ENCODE measurements at places on chromosomes 7 and 10.

GRCh38 chr7:154338701-154339506 is 286.7 kb downstream of the DPP6 start:
- no peak for DNase-seq

- DNase-seq, result no peak
Measured at GRCh38 chr10:11382187-11382586, 229.3 kb downstream of the USP6NL start.

DNA sequence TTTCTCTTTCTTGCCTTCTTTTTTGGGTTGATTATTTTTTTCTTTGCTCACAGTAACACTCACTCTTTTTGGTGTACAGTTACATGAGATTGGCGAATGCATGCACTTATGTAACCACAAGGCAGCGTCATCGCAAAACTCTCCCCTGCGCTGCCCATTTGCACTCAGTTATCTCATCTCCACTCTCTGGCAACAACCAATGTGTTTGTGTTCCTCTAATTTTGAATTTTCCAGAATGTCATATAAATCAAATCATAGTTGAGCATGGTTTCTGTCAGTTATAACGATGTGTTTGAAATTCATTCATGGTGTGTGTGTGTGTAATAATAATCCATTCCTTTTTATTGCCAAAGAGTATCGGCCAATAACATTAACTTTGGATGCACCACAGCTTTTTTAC is 23.0 kb upstream of the IGFBP3 start:
- DNase-seq, result no peak

GRCh38 chr10:24467136-24467535 is 256.6 kb downstream of the ARHGAP21 start:
- no peak for DNase-seq

DNA sequence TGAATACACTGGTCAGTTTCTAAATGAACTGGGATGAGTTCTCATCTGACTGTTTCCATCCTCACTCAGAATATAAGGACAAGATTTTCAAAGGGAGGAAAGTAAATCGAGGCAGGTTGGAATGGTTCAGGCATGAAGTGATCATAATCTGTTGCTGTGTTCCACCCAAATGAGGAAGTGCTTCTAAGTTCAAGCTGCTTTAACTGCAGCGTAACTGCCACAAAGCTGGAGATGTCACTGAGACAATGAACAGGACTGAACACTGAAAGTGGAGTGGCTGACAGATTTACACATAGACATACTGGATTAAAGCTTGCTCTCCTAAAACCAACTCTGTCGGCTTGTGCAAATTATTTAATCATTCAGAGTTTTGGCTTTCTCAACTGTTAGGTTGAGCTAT is 66.6 kb downstream of the GPR37 start:
- no peak for DNase-seq

DNA sequence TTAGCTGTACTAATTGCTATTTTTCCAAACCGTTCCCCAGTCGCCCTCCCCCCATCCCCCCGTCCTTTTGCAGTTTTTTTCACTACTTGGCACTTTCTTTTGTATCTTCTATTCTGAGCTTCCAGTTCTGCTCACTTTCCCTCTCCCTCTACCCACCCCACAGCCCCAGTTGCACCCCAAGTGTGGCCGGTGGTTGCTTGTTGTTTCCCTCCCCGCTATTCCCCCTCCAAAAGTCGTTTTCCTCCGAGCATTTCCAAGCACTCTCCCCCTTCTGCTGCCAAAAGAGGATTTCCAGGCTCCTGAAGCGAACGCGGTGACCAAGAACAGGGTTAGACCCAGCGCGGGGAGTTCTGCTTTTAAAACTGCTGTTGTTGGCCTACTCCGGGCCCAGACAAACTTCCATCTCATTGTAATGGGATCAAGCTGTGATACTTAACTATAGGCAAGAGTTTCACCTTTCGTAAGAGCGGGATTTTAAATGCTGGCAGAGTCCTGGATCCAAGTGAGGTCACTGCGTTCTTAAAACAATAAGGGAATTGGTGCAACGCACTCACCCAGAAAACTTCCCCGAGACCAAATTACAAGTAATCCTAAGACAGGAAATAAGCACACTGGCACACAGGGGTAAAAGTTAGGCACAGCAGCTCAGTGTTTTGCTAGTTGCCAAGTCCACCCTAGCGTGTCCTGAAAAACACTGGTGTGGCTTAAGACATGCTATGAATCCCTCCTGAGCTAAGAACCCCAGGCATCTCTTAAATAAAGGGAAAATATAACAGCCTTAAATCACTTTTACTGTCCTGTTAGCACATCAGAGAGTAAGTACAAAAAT is 1.5 kb upstream of the RGS10 start:
- DNase-seq, result no peak

- peak; percentile 39 for DNase-seq
Measured at GRCh38 chr7:130207033-130207432, 627 bp upstream of the SSMEM1 start.

DNA sequence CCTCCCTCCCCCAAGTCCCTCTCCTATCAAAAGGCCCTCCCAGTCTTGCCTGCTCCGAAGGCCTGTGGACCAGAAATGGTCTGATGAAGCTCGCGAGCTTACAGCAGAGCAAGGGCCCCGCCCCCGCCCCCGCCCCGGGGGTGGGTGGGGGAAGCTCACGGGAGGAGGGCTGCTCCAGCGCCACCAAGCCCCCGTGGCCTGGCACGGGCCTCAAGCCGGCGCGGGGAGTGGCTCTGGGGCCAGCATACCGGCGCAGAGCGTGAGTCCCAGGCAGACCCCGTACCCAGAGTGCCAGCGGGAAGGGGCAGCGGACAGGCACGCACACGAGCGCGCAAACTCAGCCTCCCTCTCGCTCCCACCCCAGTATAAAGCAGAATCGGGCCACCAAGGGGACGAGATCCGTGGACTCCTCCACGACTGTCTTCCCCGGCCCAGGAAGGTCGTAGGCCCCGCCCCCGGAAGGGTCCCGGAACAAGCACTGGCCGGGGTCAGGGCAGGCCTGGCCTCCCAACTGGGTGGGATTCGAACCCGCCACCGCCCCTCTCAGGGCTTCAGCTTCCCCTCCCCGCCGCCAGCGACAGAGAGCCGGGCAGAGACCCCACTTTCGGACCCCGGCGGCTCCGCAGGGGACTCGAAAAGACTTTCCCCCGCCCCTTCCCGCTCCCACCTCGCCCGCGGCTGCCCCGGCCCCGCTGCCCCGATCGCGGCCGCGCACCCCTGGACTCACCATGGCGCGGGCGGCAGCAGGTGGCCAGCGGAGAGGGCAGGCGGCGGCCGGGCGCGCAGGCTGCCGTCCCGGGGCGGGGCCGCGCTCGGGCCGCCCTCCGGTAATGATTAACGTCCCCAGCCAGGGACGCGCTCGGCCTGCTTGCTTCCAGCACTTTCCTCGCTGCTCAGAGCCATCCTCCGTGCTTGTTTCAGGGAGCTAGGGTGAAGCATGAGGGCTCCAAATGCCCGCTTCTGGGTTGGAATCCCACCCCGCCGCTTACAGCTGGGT is at the start of gene PCBD1:
PCBD1 (minus strand) TSS at position 762 of the 997 bp plus-strand sequence; CDS start at position 730, 32 bp downstream.
- DNase-seq, result peak; percentile 71

DNA sequence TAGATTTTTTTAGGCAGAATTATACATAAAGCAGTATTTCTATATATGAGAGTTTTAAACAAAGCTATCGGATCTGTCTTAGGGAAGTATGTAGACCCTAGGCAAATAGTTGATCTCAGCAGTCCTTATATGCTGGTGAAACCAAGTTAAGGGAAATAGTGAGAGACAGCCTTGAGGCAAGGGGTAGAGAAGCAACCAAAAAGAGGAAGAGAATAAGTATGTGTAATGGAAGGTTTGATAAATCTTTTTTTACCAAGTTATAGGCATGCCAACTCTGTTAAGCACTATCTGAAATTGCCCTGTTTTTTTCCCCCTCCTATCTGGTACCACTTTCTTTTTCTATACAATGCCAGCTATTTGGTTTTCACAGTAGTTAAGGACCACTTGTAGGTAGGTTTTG is 19.9 kb downstream of the SPAG6 start:
- no peak for DNase-seq

- DNase-seq, result no peak
Measured at GRCh38 chr7:50486512-50486911, 36.4 kb upstream of the FIGNL1 start.

GRCh38 chr10:102352066-102352715 is 43.3 kb upstream of the NFKB2 start:
- peak; percentile 83 for DNase-seq

DNA sequence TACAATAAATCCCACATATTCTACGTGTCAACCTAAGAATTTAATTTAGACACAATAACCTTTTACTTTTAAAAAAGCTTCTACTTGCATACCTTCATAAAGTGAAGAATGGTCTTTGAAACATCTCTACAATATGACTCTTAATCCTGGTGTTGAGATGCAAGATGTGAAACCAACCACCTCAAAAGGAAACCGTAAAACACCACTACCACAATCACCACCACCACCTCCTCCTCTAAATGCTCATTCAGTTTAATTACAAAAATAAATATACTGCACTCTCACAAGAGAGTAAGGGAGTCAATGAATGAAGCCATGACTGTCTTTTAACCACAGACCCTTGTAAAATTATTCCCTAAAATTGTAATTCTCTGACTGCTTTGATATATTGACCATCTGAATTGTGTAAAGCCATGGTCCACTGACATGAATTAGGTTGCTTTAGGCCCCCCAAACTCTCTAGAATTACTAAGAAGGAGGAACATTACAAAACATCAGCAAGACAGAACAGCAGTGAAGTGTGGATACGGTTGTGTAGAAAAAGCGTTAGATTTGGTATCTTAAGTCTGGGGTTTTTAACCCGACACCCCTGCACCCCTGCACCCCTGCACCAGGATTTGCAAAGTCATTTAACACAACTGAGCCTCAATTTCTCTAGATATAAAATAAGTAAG is 171.4 kb downstream of the SFMBT2 start:
- no peak for DNase-seq

DNA sequence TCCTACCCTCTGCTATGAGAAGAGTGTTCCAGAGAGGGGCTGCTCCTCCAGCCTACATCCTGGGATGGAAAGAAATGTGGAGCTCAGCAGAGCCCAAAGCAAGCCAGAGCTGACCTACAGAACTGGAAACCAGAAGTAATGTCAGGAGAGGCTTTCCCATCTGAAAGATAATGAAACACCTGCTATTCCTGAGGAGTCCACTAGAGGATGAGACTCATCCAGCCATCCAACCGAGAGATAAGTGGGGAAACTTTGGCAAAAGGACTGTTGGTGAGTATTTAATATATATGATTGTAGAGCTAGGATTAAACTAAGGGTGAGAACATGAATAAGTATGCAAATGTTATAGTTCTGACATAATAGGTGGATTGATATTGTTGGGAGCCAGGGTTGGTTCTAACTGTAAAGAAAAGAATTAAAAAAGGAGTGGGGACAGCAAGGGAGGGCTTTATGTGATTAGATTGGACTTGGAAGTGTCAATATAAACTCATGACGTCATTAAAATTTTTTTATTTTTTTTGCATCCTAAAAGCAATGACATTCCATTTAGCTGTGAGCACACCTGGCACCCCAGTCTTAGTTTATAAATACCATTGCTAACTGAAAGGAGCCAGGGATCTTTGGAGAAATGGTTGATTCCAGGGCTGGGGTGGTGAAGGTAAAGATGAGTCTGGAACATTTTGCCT is 312.8 kb upstream of the NFE2L3 start:
- DNase-seq, result peak; percentile 13

- peak; percentile 61 for DNase-seq
Measured at GRCh38 chr7:19051767-19052375, 65.6 kb downstream of the TWIST1 start.

DNA sequence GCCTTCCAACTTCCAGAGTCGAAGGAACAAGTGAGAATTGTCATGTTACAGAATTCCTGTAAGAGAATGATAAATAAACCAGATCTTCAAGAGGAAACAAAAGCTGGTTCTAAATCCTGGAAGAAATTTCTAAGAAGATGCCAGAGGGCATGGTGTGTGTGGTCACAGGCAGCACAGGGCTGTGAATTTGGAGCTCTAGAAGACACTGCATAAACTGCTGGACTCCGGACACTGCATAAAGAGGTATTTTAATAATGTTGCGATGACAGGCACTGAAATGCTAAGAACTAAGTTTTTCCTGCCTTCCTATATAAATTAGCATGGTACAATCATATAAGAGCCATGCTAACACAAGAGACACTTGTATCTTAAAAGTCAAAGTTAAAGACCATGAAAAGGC is 86.0 kb downstream of the LARP4B start:
- DNase-seq, result no peak

GRCh38 chr7:35313575-35313974 is 59.7 kb upstream of the TBX20 start:
- DNase-seq, result no peak

- peak; percentile 36 for DNase-seq
Measured at GRCh38 chr10:18699849-18700840, 40.9 kb downstream of the ARL5B start.

DNA sequence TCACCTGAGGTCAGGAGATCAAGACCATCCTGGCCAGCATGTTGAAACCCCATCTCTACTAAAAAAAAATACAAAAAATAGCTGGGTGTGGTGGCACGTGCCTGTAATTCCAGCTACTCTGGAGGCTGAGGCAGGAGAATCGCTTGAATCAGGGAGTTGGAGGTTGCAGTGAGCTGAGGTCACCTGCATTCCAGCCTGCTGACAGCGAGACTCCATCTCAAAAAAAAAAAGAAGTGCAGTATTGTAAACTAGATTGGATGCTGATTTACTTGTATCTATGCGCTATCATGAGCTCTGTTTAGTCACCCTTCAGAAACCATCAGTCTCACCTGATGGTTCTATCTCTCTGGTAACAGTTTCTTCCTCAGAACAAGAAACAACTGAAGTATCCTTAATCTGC is 13.8 kb downstream of the ZSCAN21 start:
- DNase-seq, result no peak

DNA sequence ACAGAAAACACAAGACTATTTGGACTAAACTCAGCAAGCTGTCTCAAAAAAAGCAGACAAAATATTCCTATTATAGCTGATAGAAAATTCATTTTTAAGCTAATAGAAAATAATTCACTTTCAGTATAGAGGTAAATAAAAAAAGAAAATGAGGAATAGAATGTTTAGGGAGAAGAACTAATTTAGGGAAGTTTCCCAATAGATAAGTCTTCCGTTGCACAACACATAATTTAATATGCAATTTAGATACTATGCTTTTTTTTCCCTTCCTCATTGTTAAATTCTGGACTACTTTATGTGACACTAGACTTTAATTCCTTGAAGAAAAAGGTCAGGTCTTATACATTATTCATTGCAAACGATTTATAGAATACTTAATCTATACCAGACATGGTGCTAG is 10.3 kb downstream of the PNPLA8 start:
- peak; percentile 17 for DNase-seq

All from hematopoietic multipotent progenitor cell treated with erythropoietin and hydrocortisone succinate and interleukin-3 and kit ligand, for 6 days (in vitro differentiated cells).